Bronchial epithelial cell (primary cell): ENCODE measurements at places on chromosomes 7 and 10.

DNA sequence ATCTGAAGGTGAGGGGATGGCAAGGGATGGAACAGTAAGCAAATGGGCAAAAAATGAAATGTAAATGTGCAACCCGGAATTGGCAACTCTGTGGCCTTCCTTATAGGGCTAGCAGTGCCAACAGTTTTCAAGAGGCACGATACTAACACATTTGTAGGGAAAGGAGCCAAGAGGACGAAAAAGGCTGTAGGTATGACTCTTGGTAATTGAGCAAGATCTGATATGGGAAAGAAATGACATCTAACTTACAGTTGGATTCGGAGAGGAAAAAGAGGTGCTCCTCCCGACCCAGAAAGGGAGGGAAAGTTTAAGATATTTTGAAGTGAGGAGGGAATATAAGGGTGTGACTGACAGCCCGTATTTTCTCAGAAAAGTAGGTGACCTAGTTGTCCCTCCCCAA is 2.1 kb upstream of the CREM start:
- peak; percentile 61 for DNase-seq

DNA sequence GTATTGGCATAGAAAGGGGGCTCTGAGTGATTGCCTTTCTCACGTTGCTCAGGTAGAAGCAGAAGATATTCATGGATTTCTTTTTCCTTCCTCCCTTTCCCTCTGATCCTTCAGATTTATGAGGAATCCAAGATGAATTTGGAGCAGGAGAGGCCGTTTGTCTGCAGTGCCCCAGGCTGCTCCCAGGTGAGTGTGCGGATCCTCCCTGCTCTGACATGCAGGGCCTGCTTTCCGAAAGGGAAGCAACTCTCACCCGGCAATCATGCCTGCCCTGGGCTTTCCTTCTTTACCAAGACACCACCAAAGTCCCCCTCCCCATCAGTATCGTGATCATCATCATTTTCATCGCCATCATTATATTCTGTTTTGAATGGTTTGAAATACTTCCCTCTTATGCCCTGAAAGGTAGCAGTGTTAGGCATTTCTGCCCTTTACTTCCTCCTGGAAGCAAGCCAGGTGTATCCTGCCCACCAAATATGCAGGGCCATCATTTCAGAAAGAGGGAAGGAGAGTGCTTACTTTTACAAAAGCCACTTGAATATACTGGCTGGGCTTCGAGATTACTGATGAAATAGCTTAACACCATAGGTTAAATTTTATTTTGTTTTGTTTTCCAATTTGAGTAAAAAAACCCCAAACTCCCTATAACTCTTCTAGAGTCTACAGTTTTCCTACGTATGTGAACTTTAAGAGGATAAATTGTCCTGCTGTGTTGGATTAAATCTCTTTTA is 75.9 kb downstream of the CREB5 start:
- DNase-seq: peak; percentile 31

DNA sequence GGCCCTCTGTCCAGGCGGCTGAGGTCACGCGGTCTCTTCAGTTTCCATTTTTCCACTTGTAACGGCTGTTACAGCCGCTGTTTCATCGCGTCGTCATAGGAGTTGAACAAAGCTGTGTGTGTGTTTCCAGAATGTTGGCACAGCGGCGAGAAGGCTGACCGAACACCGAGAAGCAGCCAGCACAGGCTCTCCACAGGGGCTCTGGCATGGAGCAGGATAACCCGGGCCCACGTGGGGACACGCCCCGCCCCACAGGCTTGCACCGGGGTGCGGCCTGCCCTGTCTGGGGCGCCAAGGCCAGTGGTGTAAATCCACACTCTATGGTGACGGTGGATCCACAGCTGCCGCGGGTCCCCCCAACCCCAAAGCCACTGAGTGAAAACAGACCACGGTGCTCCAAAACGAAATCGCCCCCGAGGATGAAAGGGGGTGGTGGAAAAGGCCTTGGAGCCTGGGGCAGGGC is 448.2 kb downstream of the DNAJB6 start:
- DNase-seq: no peak

DNA sequence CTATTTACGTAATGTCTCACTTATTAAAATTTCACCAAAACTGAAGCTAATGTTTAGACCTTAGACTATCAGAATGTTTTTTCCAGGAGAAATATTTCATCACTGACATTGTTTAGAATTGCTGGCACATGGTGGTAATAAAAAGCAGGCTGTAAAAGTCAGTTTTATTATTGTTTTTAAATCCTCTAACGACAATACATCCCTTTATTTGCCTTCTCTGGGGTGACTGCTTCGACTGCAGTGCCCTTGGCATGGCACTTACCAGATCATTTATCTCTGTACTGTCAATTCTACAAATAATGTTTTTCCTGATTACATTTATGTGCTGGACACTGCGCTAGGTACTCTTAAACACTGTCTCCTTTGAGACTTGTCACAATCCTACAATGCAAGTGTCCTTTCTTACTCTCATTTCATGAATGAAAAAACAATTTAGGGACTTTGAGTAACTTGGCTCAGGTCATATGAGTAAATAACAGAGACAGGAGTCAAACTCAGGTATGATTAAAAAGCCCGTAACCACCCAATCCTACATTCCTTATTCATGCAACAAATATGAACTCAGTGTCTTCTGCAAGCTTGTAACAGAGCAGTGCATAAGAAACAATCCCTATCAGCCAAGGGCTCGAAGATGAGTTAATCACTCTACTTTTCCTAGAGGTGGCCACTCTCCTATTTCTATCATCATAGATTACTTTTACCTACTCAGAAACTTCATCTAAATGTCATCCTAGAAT is 5.6 kb upstream of the ING3 start:
- DNase-seq: peak; percentile 21

DNA sequence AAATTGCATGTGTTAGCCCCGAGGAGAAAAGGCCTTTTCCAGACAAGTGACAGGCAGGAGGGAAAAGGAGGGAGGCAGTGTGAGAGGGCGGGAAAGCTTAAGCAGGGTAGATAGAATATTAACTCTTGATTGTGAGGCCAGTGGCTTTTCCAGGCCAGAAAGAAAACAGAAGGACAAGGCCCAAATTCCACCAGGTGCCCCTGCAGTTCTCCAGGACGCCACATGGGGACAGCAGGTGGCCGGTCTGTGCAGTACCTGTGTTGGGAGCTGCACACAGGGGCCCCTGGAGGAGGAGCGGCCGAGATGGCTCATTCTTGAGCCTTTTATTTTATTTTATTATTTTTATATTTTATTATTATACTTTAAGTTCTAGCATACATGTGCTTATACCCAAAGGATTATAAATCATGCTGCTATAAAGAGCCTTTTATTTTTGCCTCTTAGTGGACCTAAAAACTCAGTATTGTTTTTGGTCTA is 141.3 kb upstream of the KLF14 start:
- no peak for DNase-seq

GRCh38 chr10:112797855-112798254 is 152.2 kb upstream of the TCF7L2 start:
- DNase-seq: no peak

- peak; percentile 60 for DNase-seq
Observed at GRCh38 chr7:140621401-140622021, 19.1 kb downstream of the DENND2A start.

DNA sequence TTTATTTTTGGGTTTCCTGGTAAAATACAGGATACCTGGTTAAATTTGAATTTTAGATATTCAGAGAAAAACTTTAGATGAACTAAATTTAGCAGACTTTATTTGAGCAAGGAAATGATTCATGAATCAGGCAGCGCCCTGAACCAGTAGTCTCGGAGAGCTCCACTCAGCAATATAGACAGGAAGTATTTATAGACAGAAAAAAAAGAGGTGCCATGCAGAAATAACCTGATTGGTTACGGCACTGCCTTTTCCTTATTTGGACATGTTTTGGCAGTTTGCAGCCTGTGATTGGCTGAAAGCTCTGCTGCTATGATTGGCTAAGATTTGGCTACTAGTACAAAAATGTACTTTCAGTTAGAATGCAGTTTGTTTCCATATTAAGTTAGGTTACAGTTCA is 198.3 kb upstream of the DKK1 start:
- peak; percentile 63 for DNase-seq

- DNase-seq: no peak
Observed at GRCh38 chr7:64371116-64371515, 57.4 kb downstream of the ZNF736 start.

DNA sequence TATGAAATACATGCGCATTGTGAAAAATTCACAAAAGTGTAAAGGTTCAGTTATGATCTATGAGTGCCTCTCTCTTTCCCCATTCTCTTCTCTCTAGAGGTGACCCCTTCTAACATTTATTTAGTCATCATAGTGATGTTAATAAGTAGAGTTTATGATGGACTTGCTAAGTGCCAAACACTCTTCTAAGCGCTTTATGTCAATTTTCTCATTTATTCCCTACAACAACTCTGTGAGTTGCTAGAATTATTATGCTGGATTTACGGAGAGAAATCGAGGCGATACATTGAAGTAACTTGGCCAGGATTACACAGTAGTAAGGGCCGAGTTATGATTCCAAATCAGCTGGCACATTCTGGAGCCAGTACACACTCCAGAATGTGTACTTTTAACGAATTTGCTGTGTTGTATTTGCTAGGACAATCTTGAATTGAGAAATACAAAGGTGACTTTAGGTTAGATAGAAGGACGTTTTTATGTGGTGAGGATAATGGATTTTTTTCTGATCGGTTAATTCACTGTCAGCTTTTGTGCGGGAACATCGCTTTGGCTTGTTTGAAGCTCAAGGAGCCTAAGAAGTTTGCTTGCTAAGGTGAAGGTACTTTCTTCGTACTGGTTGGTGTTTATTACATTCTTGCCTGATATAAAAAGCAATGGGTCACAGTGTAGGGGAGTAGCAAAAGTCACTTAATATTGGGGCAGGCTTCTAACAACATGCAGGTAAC is 1.4 kb downstream of the ATRNL1 start:
- no peak for DNase-seq

- DNase-seq: no peak
Observed at GRCh38 chr10:129497013-129497412, 30.0 kb downstream of the MGMT start.

- no peak for DNase-seq
Observed at GRCh38 chr10:71516890-71517289, 120.2 kb downstream of the CDH23 start.

- DNase-seq: peak; percentile 70
Observed at GRCh38 chr10:119859420-119860258, 13.0 kb downstream of the MCMBP start.

GRCh38 chr10:8534096-8534495 is 479.6 kb downstream of the GATA3 start:
- no peak for DNase-seq

GRCh38 chr7:157570531-157571200 is 233.9 kb downstream of the DNAJB6 start:
- no peak for DNase-seq

GRCh38 chr10:48383393-48383792 is 76.9 kb downstream of the MAPK8 start:
- DNase-seq: no peak

DNA sequence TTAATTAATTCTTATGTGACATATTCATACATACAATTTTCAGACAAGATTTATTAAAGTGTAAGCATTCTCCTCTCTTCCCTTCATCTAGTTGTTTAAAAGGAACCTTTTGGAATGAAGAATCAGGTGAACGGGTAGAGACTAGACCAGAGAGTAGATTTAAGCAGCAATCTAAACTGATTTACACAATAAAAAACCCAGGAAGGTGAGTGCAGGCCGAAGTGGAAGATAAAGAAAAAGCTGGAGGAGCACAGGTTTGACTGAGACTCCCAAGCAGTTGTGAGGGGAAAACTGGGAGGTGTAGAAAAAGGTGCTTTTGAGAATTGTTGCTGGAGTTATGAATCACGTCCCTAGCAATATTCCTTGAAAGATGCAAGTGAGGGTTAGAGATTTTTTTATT is 601.1 kb downstream of the SORCS1 start:
- no peak for DNase-seq

- no peak for DNase-seq
Observed at GRCh38 chr10:126997801-126998590, 92.8 kb downstream of the DOCK1 start.

DNA sequence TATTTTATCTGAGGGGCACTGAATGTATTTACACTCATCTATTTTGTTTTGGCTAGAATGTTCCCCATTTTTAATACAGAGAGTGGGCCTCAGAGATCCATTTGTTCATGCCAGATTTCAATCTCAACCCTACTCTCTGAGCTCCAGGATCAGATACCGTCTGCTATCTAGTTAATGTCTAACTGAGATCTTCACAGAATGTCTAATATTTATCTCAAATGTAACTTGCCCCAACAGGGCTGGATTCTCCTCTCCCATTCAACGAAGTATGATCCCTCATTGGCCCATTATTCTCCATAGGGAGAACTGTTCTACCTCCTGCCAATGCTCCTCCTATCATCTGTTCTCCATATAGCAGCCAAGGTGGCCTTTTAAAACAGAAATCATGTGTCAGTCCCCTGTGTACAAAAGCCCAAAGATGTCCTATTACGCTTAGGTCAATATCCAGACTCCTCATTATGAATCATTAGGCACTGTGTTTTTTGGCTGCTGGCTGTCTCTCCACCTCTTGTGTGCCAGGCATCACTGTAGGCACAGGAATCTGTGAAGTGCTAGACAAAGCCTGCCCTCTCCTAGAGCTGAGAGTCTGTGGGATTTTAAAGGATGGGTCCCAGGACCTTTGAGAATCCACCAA is 169.3 kb upstream of the AGK start:
- no peak for DNase-seq

DNA sequence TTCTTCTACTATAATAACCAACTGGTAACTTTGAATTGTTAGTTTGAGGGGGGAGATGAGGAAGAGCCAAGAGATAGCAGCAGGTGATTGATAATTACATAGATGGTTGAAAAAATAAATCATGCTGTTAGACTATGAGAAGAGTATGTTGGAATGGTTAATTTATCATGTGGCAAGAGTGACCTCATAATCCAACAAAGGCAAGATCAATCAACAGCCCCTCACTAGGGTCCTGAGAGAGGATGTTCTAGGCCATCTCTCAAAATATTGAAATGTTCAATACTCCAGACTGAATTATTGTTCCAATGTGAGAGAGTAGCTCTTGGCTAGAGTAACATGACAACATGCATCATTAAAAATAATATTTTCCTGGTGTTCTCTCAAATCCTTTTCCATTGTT is 67.9 kb downstream of the ADD3 start:
- no peak for DNase-seq

DNA sequence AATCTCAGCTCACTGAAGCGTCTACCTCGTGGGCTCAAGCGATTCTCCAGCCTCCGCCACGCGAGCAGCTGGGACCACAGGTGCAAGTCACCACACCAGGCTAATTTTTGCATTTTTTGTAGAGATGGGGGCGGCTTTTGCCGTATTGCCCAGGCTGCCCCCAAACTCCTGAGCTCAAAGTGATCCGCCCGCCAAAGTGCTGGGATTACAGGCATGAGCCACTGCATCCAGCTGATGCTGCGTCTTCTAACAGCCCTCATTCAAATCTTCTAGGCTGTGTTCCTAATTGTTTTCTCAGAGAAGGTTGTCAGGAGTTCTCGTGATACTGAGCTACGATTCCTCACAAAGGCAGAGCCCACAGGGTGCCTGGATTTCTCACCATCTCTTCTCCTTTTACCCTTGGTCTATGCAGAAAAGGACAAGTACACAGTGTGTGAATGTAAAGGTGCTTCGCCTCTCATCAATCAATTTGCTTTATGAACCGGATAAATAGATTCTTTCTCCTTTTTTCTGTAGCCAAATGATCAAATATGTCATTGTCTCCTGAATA is 247.3 kb upstream of the PTN start:
- DNase-seq: no peak
